ENCODE measurements at places on chromosomes 7 and 10. TPM values are rescaled to one million over a fixed set of nuclear protein-coding genes. Genes with fewer than 3 reads are reported as not detected.

DNA sequence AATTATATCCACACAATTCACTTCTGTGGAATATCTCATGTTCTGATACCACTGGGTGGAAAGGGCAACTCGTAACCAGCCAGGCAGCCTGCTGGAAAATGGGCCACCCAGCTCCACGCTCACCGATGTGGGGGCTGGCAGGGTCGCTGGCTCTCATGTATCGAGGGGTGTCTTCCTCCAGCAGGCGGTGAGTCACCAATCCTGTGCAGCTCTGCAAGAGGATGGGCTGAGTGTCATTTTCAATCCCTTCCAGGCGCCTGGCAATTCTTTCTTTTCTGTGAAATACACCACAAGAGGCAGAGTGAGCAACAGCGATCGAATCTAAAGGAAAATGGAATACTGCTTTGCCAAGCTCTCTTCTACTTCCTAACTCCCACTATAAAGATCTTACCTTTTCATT, 80.1 kb downstream of the SVIL start:
- peak overlapping the region; percentile 34 for H3K4me3 ChIP-seq
- H3K27ac ChIP-seq, result no peak overlapping the region
- H3K4me1 ChIP-seq, result peaks cover 12% of the 10 kb centered on the region
- no peaks in the 10 kb centered on the region for H3K27me3 ChIP-seq
- no peak for DNase-seq

- H3K36me3 ChIP-seq, result peaks cover 17% of the 10 kb centered on the region
- H3K27me3 ChIP-seq, result no peaks in the 10 kb centered on the region
- peak overlapping the region; percentile 79 for H3K27ac ChIP-seq
- peak overlapping the region; percentile 36 for H3K4me3 ChIP-seq
Observed at GRCh38 chr10:72109636-72110157, 21.3 kb upstream of the SPOCK2 start.

The ANKRD61 gene
- not detected for total RNA-seq

The ACTL6B gene
- not detected for total RNA-seq

DNA sequence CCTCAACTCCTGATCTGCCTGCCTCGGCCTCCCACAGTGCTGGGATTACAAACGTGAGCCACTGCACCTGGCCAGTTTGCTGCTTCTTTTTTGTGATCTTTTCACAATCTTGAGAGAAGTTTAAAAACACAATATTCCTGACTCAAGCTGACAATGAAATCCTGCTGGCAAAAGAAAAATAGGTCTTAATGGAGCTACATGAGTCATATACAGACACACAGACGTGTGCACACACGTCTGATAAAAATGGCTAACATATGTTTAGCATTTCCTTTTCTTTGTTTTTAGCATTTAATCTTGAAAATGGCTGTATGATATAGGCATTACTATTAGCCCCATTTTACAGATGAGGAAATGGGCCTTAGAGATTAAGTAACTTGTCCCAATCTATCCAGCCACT, 29.4 kb upstream of the RAB18 start:
- no peaks in the 10 kb centered on the region for H3K4me1 ChIP-seq
- H3K27ac ChIP-seq, result no peak overlapping the region

GRCh38 chr7:150944066-150945042, 33.8 kb downstream of the KCNH2 start:
- H3K4me1 ChIP-seq, result peaks cover 15% of the 10 kb centered on the region
- DNase-seq, result peak; percentile 21
- H3K4me3 ChIP-seq, result no peak overlapping the region
- H3K36me3 ChIP-seq, result no peaks in the 10 kb centered on the region
- peaks cover 28% of the 10 kb centered on the region for H3K27me3 ChIP-seq
- no peak overlapping the region for H3K27ac ChIP-seq

The ZMIZ2 gene
- total RNA-seq, result 124 TPM

DNA sequence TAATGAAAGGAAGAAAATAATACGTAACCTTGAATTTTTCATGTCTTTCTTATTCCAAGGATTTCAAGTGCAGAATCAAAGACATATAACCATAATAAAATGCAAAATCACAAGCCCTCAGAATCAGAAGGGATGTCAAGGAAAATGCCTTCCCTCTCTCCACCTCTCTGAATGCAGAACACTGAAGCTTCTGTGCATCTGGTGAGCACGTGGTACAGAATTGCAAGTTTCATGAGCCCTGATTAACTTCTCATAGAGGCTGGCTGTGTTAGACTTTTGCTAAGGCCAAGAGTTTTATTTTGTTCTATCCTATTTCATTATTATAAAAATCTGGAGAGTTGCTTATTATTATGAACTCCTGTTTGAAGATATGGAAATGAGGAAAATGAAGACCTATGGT, 533.7 kb upstream of the POM121L12 start:
- H3K27me3 ChIP-seq, result no peaks in the 10 kb centered on the region
- no peak for DNase-seq
- no peak overlapping the region for H3K4me3 ChIP-seq
- H3K27ac ChIP-seq, result no peak overlapping the region
- no peaks in the 10 kb centered on the region for H3K36me3 ChIP-seq

The HOXA7 gene
- total RNA-seq, result not detected

The CHRM2 gene
- not detected for total RNA-seq

The AFAP1L2 gene
- total RNA-seq, result 5.0 TPM

GRCh38 chr10:95363303-95363912, 72.6 kb upstream of the PDLIM1 start:
- no peak for DNase-seq
- no peaks in the 10 kb centered on the region for H3K36me3 ChIP-seq
- H3K27ac ChIP-seq, result no peak overlapping the region

DNA sequence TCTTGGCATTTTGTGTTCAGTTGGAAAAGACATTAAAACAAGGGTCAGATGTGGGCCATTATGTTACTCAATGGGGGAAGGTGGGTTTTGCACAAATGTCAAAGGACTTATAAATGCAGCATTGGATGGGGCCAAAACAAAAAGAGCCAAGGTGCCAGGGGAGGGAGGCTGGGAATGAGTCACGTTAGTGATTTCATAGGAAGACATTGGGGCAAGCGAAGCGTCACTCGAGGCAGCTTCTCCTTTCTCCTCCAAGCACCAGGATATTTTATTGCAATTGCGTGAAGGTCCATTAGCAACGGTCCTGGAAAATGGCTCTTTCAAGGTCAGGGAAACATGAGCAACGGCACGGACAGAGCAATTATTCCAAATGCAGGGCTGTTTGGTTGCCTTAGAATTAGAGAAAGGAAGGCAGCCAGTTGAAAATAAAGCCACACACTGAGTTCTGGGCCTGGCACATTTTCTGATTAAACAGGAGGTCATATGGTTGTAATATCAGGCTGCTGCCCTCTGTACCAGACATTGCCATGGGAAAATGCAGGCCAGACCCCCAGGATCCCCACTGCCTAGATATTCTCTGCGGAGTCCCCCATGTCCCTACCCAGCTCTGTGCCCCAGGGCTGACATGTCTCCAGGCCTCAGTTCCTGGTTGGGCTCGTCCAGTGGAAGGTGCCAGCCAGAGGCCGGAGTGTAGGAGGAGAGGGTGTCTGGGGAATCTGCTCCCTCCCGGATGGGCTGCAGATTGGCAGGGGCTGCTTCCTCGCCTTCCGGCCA, 63.3 kb upstream of the NANOS1 start:
- no peak for DNase-seq
- no peak overlapping the region for H3K4me3 ChIP-seq
- H3K27ac ChIP-seq, result no peak overlapping the region
- H3K4me1 ChIP-seq, result no peaks in the 10 kb centered on the region
- H3K36me3 ChIP-seq, result peaks cover 2% of the 10 kb centered on the region

The ADAM12 gene
- total RNA-seq, result 0.17 TPM

The STOX1 gene
- total RNA-seq, result 0.31 TPM

The VAX1 gene
- not detected for total RNA-seq

DNA sequence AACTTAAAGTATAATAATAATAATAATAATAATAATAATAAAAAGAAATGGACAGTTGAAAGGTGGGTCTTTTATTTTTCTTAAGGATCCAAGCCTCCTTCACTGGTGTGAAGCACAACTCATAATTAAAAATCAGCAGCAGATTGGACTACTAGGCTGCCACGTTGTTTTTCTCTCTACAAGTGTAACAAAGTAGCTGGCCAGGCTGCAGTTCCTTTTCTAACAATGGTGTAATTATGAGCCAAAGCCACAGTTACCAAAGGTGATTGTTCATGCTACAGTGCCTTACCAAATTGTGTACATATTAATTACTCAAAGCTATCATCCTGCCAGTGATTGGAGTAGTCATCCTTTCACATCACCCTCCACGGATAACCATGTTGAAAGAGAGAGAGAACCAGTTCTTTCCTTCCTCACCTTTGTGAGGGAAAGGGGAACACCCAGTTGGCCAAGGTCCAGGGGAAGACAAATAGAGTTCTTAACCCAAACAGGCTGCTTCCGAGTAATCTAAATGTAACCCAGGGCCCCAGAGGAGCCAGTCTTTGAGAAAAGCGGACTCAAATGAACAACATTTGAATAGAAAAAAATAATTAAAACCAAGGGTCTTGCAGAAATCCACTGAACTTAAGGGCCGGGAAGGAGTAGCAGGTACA, 86.3 kb upstream of the NPS start:
- no peaks in the 10 kb centered on the region for H3K27me3 ChIP-seq
- no peak for DNase-seq
- H3K27ac ChIP-seq, result no peak overlapping the region
- H3K36me3 ChIP-seq, result no peaks in the 10 kb centered on the region

DNA sequence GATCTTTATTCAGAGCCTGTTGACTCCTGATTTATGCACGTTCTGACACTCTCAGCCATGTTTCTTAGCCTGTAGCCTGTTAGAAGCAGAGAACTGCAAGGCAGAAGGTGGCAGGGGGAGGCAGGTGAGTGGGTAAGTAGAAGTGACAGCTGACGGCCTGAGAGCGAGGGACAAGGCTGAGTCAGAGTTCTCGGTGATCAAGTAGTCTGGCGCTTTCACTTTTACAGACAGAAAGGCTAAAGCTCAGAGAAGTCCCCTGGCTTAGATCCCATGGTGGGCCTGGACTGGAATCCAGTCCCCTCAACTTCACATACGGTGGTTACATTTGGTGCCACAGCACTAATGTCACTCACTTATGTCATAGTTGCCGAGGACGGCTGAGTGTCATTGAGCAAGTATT, 139.0 kb downstream of the TACC2 start:
- H3K4me3 ChIP-seq, result no peak overlapping the region
- no peaks in the 10 kb centered on the region for H3K4me1 ChIP-seq
- no peak overlapping the region for H3K27ac ChIP-seq
- no peaks in the 10 kb centered on the region for H3K36me3 ChIP-seq
- DNase-seq, result no peak

DNA sequence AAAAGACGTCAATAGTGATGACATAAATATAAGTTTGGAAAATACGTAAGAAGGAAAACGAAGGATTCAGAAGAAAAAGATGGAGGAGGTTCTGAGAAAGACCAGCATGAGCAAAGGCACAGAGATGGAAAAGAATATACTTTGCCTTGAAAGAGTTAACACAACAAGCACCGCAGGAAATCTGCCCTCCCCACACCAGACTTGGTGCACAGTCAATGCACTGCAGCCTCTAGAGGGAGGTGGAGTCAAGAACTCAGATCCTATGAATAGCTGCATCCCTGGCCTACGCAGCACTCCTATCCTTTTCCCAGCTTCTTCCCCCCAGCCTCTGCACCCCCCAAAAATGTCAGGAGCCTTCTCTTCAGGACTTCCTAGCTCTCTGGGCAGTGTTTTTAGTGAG, 1370.6 kb upstream of the LRRTM3 start:
- H3K36me3 ChIP-seq, result no peaks in the 10 kb centered on the region
- no peaks in the 10 kb centered on the region for H3K27me3 ChIP-seq
- no peak for DNase-seq
- H3K4me1 ChIP-seq, result no peaks in the 10 kb centered on the region

The BMPER gene
- total RNA-seq, result not detected

Measured in activated naive CD8-positive, alpha-beta T cell treated with anti-CD3 and anti-CD28 coated beads, Interleukin-2, amount 10 ng/mL, durations not matched to agents 7 days and 5 days (primary cell).